ENCODE measurements at places on chromosomes 7 and 10. TPM values are rescaled to one million over a fixed set of nuclear protein-coding genes. Genes with fewer than 3 reads are reported as not detected.

GRCh38 chr10:61973906-61974305 lies 72.4 kb downstream of the ARID5B start:
- DNase-seq: no peak

DNA sequence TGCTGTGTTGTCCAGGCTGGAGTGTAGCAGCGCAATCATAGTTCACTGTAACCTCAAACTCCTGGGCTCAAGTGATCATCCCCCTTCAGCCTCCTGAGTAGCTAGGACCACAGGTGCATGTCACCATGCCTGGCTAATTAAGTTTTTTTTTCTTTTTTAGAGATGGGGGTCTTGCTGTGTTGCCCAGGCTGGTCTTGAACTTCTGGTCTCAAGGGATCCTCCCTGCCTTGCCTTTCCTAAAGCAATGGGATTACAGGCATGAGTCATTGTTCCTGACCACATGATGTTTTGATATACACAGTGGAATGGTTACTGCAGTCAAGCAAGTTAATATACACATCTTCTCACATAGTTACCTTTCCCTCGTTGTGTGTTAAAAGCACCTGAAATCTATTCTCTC lies 140.3 kb downstream of the GPR85 start:
- DNase-seq: no peak

DNA sequence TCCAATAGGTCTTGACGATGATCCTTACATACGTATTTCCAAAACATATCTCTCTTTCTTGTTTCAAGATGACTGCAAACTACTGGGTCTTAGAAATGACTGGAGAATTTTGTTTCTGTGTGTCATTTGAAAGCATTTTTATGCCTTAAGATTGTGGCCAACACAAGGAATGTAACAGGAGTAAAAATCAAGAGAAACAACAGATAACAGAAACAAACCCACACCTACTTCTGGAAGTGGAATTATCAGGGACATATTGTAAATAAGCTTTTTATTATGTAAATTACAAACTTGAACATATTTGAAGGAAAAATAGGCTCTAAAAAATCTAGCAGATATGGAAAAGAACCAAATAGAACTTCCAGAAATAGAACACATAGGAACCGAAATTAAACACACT lies 195.6 kb downstream of the CYP26A1 start:
- no peak for DNase-seq

MAP3K8 gene
- 113 TPM for total RNA-seq

DNA sequence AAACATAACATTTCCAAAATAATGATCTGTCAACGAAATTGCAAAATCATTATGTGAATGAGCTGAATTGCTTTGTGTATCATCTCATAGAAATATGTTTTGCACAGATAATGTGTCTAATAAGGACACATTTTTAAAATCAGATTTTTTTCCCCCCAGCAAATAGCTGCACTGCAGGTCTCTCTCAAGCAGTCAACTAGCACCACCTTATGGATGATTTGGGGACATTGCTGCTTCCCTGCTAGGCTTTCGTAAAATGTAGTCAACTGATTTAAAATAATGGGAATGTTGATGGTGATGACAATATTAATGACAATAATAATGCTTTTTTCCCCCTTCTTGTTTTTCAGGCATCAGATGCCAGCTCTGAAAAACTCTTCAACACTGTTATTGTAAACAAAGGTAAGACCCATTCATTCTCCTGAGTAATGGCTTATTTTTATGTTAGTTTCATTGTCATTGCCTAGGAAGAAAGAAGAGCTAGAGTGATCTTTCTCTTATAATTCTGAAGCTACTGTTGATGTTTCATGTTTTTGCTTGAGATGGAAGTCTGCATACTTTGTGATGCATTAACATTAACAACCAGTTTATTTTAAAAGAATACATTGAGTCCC lies 433.6 kb upstream of the GALNT17 start:
- no peak for DNase-seq

DNA sequence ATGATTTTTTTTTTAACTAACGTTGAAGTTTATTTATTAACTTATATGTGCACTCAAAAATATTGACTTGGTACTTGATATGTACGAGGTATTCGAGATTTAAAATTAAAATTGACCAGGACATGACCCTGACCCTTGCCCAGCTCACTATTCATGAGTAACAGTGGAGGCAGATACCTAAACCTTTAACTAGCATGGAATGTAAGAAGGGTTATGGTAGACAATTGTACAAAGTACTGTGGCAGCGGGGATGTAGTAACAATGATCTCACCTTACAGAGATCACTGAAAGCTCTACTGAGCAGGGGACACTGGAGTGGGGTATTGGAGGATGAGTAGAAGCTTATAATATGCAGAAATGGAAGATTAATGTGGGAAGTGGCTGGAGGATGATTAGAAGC lies 60.8 kb downstream of the ADRA2A start:
- DNase-seq: no peak

NANOS1 gene
- total RNA-seq: 1.6 TPM

SLC13A1 gene
- not detected for total RNA-seq

GRCh38 chr7:102080434-102081243 lies 206.0 kb upstream of the SH2B2 start:
- no peak for DNase-seq

STEAP4 gene
- 163 TPM for total RNA-seq

DNA sequence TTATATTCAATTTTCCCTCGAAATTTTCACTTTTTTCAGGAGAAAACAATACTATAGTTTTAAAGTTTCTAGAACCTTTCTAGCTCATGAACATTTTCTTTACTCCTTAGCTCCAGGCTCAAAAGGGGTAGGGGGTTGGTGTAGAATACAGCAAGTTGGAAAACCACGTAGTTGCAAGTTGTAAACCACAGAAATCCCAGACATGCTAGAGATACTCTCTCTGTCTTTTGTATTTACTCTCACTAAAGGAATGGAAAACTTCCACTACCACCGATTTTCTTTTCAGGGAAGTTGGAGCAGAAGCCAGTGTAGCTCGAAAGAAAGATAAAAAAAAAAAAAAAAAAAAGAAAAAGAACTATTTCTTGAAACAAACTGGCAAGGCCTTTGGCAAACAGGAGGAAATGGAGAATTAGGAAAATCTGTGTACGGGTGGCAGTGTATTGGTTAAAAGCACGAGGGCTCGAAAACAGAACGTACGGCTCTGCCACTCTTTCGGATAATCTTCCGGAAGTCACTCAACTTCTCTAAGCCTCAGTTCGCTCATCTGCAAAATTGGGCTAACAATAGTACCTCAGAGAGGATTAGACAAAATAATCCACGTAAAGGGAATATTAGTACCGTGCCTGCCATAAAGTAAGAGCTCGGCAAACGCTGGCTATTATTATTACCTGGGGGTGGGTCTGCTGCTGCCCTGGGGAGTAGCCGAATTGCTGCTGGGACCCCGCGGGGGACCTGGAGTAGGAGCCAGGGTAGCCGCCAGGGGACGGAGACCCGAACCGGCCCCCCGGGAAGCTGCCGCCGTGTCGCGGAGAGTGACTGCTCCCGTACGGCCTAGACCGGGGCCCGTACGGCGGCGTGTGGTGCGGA lies 628 bp downstream of the MPLKIP start:
- no peak for DNase-seq

- no peak for DNase-seq
Measured at GRCh38 chr7:44348851-44349781, 23.7 kb upstream of the CAMK2B start.

Data from omental fat pad (tissue), 4 donors.